Activated naive CD8-positive, alpha-beta T cell treated with anti-CD3 and anti-CD28 coated beads, Interleukin-2, amount 10 ng/mL, durations not matched to agents 7 days and 5 days (primary cell): ENCODE measurements at places on chromosomes 5 and 9.

GRCh38 chr9:83981126-83981871 lies 694 bp downstream of the RMI1 start:
- no peak for DNase-seq

GRCh38 chr9:135269912-135270830 lies 182.7 kb downstream of the OLFM1 start:
- DNase-seq = no peak

- no peak for DNase-seq
Observed at GRCh38 chr9:77375956-77376532, 198.7 kb downstream of the VPS13A start.

DNA sequence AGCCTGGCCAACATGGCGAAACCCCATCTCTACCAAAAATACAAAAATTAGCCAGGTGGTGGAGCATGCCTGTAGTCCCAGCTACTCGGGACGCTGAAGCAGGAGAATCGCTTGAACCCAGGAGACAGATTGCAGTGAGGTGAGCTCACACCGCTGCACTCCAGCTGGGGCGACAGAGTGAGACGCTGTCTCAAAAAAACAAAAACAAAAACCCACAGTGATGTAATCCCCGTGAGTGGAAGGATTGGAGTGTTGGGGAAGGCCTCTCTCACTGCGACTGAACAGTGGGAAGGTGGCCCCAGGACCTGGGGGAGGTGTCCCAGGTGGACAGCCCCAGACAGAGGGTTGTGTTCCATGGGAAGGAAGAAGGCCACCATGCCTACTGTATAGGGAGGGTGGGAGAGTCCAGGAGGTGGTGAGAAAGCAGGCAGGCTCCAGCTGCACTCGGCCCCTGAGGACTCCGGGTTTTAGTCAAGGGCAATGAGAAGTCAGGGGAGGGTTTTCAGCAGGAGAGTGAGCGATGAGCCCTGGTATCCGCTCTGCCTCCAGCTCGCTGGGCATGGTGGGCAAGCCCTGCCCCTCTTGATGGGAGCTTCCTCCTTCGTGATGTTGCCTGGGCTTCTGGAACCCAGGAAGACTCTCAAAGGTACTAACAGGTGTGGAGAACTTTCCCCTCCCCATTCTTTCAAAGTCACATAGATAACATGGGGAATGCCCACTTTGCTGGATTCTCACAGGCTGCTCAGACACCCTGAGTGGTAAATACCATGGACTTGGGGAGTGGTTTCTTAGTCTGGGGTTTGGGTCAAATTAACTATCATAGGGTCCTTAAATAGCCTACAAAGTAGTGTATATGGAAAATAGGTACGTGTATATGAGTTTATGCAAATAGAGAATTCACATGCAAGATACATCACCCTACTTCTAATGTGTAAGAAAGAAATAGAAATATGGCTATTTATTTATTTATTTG lies 74.7 kb downstream of the PPARGC1B start:
- DNase-seq = no peak

GRCh38 chr5:156021866-156022265 lies 305.1 kb upstream of the SGCD start:
- no peak for DNase-seq

DNA sequence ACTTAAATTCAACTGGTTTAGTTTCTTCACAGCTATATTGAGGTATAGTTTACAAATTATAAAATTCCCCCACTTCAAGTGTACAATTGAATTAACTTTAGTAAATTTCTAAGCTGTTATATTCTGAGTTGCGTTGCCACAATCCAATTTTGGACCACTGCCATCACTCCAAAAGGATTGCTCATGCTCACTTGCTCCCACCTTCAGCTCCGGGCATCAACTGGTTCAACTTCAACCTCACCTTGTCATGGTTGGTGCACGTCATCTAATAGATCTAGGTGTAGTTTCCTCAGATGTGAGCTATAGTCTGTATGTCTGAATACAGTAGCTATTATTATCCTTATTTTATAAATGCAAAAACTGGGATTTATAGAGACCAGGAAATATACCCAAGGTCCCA lies 942.5 kb upstream of the WWC1 start:
- DNase-seq = no peak

DNA sequence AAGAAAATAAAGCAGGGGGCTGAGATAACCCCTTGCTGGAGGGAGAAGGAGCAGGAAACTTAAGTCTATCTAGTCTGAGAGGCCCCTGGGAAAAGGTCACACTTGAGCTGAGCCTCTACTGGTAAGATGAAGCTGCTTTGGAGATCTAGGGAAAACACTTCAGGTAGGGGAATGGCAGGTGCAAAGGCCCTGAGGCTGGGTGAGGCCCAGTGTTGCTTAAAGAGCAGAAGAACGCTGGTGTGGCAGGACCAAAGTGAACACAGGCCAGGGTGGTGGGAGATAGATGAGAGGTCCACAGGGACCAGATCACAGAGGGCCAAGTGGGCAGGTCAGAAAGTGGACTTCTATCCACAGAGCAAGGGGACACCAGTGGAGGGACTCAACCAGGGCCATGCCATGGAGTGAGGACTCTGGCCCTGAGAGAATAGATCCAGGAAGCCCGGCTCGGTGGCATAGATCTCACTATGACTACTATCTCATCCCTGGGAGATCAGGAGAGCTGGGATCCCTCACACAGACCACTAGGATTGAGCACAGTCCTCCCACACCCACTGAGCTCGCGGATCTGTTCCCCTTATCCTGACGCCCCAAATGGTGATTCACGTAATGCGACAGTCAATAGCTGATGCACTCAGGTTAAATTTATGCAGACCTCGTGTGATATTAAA lies 17.6 kb upstream of the NEURL1B start:
- DNase-seq = no peak

DNA sequence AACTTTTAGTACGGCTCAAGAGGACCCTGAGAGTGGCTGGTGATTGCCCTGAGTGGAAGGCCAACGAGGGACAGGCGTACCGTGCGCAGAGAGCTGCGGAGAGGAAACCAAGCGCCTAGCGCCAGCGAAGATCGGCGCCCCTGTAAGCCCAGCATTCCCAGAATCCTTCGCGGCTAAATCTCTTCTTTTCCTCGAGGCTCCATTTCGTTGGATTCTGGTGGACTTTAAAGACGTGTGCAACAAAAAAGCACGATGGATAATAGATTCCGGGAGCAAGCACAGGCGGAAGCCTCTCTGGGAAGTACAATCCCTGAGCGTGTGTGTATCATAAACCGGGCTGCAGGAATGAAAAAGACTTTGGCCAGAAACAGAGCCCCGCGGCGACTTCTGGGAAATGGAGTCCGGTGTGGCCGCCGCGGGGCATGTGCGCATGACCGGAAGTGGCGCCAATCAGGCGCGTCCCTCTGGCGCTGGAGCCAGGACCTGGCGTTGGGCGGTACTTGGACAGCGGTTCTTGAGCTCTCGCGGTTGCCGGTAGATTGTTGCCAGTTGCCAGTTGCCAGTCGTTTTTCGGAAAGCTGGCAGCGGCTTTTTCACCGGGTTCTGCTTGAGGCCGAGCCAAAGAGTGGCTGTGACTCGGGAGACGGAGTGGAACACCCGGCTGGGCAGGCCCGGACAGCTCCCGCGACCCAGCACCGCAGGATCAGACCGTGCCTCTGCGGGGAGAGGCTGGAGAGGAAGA lies at the start of gene ZNF79:
Gene ZNF79, plus strand, starts transcription at position 449 of the 742 bp plus-strand sequence. CDS start 406 bp downstream, outside the sequence.
- peak; percentile 95 for DNase-seq
